ENCODE measurements at places on chromosomes 6 and 20.

GRCh38 chr20:54103067-54103761 lies 32.8 kb upstream of the BCAS1 start:
- peak; percentile 37 for DNase-seq

- DNase-seq = no peak
Measured at GRCh38 chr6:70622461-70622860, 45.2 kb upstream of the SMAP1 start.

DNA sequence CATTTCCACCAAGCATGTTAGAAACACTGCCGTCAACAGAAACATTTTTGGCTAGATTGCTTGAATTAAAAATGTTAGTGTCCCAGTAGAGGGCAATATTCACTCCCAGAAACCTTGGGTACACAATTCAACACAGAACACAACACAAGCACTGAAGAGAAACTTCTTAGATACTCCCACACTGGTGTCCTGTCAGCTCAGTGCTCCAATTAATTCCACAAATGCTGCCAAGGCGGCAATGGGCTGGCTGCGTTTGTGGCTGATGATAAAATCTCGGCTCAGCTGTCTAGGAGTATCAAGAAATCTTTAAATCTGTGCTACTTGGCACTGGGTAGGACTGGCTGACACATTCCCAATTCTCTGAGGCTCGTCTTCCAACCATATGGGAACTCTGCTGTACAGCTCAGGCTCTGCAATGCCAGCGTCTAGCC lies 39.3 kb downstream of the BEND3 start:
- no peak for DNase-seq

GRCh38 chr6:117513778-117514365 lies 31.4 kb downstream of the DCBLD1 start:
- DNase-seq = peak; percentile 11

DNA sequence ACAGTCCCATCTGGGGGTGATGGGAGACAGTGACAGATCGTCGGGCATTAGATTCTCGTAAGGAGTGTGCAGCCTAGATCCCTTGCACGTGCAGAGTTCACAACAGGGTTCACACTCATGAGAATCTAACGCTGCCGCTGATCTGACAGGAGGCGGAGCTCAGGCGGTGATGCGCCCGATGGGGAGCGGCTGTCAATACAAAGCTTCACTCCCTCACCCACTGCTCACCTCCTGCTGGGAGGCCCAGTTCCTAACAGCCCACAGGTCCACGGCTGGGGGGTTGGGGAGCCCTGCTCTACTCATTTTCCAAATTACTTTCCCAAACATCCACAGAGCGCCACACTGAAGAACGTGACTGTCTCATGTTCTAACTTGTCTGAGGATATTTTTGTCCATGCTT lies 25.3 kb downstream of the CTCFL start:
- DNase-seq = no peak

DNA sequence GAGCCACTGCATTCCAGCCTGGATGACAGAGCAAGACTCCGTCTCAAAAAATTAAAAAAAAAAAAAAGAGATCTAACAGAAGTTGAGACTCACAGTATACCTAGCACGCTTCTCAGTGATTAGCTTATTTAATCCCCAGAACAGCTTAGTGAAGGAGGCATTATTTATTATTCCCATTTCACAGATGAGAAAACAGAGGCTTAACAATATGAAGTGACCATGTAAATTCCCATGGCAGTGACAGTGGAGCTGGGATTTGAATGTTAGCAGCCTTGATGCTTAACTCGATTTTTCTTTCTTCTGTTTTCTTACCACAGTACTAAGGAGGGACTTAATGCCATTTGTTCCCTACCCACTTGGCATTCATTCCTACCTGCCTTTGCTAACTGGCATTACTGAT lies 89.9 kb upstream of the ZNF217 start:
- DNase-seq = no peak

- DNase-seq = no peak
Measured at GRCh38 chr20:62535964-62536363, 60.2 kb upstream of the GATA5 start.

- DNase-seq = no peak
Measured at GRCh38 chr20:50270569-50270968, 79.9 kb downstream of the CEBPB start.

DNA sequence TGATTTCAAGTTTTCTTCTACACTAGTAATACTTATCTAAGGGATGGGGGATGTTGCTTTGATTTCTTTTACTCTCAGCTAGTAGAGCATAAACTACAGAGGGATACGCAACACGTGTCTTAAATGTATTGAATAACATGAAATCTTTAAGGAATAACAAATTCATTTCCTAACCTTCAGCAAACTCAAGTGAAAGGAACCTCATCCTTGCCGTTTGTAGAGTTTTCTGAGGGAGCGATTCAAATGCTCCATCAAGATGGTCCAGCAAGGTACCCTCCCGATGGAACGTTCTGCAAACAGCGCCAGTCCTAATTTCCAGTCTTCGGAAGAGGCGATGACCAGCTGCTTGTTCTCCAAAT lies 95.4 kb upstream of the RIN2 start:
- no peak for DNase-seq

DNA sequence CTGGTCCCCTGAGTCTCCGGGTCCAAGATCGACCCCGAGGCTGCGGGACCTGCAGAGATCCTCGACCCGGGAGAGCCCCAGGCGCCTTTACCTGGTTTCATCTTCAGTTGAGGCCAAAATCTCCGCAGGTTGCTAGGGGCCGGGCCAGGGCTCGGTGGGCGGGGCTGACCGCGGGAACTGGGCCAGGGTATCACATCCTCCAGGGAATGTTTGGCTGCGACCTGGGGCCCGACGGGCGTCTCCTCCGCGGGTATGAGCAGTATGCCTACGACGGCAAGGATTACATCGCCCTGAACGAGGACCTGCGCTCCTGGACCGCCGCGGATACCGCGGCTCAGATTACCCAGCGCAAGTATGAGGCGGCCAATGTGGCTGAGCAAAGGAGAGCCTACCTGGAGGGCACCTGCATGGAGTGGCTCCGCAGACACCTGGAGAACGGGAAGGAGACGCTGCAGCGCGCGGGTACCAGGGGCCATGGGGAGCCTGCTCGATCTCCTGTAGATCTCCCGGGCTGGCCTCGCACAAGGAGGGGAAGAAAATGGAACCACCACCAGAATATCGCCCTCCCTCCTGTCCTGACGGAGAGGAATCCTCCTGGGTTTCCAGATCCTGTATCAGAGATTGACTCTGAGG lies 53.8 kb upstream of the POLR1H start:
- DNase-seq = no peak

GRCh38 chr20:63097336-63097831 lies 90.6 kb upstream of the BHLHE23 start:
- no peak for DNase-seq

- peak; percentile 46 for DNase-seq
Measured at GRCh38 chr6:132214716-132215115, 186.6 kb downstream of the MOXD1 start.

DNA sequence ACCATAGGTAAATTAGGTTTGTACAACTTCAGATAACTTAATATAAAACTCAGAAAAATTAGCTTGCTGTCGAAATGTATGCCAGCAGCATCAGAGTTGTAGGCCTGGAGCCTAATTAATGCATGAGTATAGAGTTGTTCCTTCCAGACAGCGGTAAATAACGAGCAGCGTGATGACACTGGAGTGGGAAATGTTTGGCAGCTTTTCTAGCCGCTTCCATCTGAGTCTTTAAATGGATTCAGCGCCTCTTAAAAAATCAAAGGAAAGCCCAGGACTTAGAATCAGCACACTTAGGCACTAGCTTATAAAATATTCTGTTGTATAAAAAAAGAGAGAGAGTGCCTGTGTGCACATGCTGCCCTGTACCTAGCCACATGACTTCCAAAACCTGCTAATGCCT lies 43.7 kb upstream of the SYNJ2 start:
- DNase-seq = no peak

GRCh38 chr6:73942592-73943186 lies 246.7 kb downstream of the CD109 start:
- peak; percentile 3 for DNase-seq

DNA sequence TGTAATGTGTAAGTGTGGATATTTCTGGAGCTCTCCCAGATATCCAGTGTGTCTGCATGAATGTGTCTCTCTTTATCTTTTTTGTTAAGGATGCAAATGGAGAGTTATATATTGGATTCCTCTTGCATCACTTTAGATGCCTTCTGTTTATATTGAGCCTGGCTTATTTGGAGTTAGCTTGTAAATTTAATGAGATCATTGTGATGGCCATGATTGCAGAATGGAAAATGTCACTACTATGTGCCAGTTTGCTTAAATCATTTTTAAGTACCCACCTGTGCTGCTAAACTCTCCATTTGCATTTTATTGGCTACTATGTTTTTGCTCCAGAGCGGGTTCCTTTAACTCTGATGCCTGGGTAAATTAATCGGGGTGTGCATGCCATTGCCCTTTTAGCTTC lies 334.8 kb downstream of the UTRN start:
- peak; percentile 4 for DNase-seq

GRCh38 chr6:56172144-56172543 lies 75.2 kb downstream of the COL21A1 start:
- peak; percentile 28 for DNase-seq

- DNase-seq = peak; percentile 27
Measured at GRCh38 chr20:14445310-14445709, 107.9 kb upstream of the FLRT3 start.

DNA sequence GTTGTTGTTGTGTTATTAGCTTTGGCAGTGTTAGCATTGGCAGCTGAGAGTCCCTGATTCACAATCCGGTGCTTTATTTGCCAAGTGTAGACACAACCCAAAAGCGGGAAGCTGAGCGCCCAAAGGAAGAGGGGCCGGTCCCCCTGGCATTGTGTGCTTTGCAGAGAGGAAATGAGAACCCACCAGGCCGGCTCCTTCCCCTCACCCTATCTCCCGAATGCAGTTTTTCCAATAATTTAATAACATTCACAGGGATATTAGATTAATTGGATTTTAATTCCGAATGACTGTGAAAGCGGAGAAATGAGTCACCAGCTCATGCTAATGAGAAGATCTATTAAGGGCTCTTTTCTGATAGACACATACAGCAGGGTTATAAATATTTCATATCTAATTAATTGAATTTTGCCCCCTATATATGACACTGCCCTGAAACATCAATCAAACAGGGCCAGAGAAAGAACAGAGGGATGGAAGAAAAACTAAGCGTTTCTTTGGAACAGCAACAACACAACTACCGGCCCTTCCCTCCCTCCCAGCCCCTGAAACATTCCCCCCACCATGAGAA lies 143.8 kb downstream of the MBOAT1 start:
- no peak for DNase-seq

- no peak for DNase-seq
Measured at GRCh38 chr20:33852626-33853506, 41.7 kb downstream of the CHMP4B start.

GRCh38 chr6:153207006-153207405 lies 75.9 kb upstream of the RGS17 start:
- DNase-seq = no peak

DNA sequence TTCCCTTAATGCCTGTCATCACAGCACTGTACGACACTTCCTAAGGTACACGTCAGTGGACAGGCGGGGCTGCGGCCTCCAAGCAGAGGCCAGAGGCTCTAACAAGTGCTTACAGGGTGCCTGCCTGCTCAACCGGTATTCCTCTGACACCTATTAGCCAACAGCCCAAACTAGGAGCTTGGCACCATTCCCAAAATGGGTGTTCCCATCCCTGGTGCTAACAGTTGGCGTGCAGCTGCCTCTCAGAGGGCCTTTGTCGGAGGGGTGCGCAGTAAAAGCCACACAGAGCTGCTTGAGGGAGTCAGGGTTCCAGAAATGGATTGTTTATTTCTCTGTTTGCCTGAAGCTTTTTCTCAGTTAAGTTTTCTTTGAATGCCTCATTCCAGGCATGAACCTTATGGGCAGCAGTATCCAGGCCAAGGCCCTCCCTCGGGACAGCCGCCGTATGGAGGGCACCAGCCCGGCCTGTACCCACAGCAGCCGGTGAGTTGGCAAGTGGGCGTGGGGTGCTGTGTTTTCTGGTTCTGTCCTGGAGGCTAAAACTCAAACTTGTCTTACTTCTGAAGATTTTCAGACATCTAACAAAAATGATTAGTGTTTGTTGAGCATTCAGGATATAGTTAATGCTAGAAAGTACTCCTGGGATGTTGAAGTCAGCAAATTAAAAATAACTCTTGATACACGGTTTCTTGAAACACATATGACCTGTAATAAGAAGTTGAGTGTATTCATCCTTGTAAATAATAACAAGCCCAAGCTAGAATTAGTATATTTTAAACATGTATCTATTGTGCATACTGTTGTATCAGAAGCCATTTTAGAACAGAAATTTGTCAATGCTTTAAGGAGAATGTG lies 124.7 kb downstream of the TMEM242 start:
- DNase-seq = no peak

DNA sequence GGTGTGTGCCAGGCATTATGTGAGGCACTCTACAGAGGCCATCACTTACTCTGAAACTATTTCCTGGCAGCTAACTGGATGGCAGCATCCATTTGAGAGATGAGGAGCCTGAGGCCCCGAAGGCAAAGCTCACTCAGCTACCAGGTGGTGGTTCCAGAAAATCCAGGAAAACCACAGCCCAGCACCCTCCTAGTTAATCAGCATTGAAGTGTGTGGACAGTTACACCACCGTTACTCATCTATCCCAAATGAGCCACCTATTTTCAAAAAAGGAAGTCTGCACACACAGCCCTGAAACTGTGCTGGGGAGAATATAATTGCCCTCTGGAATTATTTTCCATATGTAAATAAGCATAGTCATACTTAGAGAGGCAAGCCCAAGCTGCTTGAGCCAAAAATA lies 67.4 kb downstream of the CNBD2 start:
- peak; percentile 74 for DNase-seq

- DNase-seq = no peak
Measured at GRCh38 chr20:62305149-62305764, 2.5 kb downstream of the ADRM1 start.

DNA sequence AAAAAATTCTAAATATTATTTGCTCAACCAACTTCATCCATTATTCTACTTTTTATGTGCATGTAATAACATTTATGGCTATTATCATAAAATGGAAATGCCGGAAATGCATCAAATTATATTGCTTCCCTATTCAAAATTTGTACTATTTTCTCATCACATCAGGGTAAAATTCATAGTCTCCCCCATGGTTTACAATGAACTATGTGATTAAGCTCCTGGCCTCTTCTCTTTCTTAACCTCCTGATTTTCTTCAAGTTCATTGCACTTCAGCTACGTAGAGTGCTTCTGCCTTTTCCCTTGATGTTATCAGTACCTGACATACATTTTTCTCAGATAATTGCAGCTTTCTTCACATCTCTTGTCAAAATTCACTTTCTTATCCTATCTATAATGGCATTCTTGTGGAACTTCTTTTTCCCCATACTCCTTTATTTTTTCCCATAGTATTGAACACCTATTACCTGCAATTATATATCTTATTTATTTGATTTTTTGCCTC lies 699.1 kb upstream of the ADGRB3 start:
- DNase-seq = no peak

DNA sequence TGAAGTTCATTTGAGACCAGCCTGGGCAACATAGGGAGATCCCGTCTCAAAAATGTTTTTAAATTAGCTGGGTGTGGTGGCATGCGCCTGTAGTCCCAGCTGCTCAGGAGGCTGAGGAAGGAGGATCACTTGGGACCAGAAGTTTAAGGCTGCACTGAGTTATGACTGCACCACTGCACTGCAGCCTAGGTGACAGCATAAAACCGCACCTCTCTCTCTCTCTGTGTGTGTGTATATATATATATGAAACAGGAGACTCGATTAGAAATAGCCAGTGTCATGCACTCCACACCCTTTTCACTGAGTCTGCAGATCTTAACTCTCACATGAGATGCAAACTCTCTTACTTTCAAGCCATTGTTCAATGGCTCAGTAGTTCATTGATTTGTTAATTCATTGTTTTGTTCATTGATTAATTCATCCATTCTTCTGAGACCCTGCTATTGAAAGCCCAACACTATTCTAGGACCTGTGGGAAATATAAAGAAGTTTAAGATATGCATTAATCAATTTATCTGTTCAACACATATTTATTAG lies 52.4 kb upstream of the MRPS10 start:
- DNase-seq = no peak
